Hepatocyte (in vitro differentiated cells): ENCODE measurements at places on chromosomes 2 and 18. TPM values are rescaled to one million over a fixed set of nuclear protein-coding genes. Genes with fewer than 3 reads are reported as not detected.

DNA sequence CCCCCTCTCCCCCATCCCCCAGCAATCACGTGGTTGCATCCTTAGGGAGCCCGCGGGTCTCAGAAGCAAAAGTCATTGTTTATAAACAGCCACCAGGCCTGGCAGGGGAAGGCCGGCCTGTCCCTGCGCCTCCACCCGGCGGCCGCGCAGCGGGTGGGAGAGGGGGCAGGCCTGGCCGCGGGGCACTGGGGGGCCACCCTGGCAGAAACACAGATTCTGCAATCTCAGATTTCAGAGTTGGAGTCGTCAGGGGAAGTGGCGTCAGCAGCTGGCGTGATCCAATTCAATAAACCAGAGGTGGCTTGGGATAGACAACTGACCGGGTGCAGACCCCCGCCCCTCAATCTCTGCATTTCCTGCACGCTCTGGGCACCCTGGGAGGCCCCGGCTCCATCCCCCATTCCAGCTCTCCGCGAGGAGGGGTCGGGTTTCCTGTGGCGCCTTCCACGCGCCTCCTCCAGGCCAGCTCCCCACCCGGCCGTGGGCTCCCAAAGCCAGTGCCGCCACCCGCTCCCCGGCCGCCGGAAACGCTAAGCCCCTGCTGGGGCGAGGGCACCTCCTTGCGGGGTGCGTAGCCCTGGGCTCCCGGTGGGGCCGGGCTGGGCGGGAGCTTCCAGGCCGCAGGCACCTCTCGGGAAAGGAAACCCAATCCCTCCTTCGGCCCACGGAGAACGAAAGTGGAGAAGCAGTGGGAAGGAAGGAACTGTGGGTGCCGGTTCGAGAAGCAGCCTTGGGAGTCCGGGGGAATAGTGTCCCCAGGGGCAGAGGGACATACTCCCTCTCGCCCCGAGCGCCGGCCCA lies 1.1 kb downstream of the BIN1 start:
- H3K27ac ChIP-seq: peak overlapping the region; percentile 99
- H3K27me3 ChIP-seq: no peaks in the 10 kb centered on the region
- DNase-seq: peak; percentile 76
- no peaks in the 10 kb centered on the region for H3K36me3 ChIP-seq

- peak; percentile 12 for DNase-seq
- no peaks in the 10 kb centered on the region for H3K4me1 ChIP-seq
- no peaks in the 10 kb centered on the region for H3K27me3 ChIP-seq
- no peak overlapping the region for H3K27ac ChIP-seq
- no peaks in the 10 kb centered on the region for H3K36me3 ChIP-seq
- H3K4me3 ChIP-seq: no peak overlapping the region
Measured at GRCh38 chr2:16763493-16763899, 97.9 kb upstream of the CYRIA start.

DNA sequence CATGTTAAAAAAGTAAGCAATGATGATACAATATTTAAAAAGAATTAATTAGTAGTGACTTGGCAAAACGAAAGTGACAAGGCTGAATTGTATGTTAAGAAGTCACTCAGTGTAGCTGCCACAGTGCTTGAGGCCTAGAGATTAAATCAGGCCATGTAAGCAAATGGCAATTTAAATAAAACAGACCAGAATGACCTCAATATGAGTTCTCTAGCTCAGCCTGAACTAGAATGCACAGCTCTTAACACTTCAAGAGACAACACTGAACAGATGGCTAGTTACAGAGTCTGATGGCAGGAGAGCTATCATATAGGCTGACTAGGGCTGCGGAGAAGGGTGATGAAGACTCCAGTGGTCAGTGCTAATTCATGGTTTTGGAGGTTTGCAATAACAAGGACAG lies 117.9 kb upstream of the ZBTB14 start:
- no peaks in the 10 kb centered on the region for H3K27me3 ChIP-seq
- H3K4me1 ChIP-seq: no peaks in the 10 kb centered on the region
- no peak overlapping the region for H3K4me3 ChIP-seq
- H3K36me3 ChIP-seq: no peaks in the 10 kb centered on the region

DNA sequence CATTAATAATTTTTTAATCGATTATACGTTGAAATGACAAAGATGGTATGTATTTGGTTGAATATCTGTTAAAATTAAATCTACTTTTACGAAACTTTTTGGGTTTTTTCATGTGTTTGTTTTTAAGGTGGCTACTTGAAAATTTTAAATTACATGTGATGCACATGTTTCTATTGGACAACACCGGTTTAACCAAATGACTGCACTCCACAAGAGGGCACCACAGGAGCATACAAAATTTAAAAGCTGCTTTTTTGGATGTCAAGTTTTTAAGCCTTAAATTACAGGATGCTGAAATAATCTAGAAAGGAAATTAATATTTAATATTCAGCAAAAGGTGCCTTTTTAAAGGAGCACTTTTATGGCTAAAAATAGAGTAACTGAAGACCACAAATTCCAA lies 98.7 kb downstream of the ACVR1 start:
- DNase-seq: peak; percentile 44
- no peaks in the 10 kb centered on the region for H3K36me3 ChIP-seq
- no peaks in the 10 kb centered on the region for H3K27me3 ChIP-seq
- H3K4me1 ChIP-seq: peaks cover 9% of the 10 kb centered on the region
- H3K4me3 ChIP-seq: no peak overlapping the region

DNA sequence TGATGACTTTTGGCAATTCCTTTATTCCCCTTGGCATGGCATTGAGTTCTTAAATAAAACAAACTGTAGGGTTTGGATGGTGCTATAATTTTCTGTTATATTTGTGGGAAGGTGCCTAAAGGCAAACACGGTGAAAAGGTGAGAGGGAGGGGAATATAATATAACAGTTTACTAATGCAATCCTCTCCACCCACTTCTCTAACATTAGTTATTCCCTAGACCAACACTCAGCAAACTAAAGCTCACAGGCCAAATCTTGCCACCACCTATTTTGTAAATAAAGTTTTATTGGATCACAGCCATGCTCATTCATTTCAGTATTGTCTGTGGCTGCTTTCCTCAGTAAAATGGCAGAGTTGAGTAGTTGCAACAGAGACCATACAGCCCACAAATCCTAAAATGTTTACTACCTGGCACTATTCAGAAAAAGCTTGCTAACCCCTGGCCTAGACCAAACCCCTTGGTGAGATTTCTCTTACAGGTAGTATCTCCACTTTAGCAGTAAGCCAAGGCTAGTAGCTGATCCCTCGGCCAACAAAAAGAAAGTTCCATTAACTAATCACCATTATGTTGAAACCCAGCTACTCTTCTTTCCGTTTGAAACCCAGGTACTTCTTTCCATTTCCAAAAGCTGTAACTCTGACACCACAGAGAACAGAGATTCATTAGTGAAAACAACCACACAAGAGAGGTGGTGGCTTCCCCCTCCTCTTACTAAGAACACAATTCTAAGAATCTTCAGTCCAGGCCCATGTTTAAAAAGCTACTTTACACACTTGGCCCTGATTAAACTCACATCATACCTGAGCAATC lies 136.1 kb upstream of the CHAC2 start:
- DNase-seq: no peak
- no peaks in the 10 kb centered on the region for H3K27me3 ChIP-seq
- no peaks in the 10 kb centered on the region for H3K36me3 ChIP-seq
- H3K4me1 ChIP-seq: no peaks in the 10 kb centered on the region
- no peak overlapping the region for H3K27ac ChIP-seq

DNA sequence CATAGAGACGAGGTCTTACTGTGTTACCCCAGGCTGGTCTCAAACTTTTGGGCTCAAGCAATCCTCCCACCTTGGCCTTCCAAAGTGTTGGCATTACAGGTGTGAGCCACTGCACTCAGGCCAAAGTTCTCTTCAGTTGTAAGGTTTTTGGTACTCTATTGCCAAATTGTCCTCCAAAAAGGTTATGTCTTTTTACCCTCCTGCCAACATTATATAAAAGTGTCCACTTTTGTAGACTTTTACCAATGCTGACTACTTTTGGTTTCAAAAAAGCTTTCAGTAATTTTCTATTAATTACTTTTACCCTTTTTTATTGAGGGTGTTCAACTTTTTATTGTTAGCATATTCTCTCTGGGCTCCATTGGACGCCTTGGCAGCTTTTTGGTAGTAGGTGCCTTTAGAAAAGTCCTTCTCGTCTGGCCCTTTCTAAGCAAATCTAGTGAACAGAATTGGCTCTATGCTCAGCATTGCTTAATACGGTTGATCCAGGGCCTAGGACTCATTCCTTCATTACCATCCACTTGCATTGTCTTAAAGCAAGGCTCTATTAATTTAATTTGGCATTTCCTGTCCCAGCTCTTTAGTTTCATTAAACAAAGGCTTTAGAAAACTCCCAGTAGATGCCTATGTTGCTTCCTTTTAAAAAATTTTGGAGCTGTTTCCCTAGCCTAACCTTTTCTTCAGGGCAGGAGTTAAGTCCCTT lies 16.7 kb upstream of the IL1A start:
- DNase-seq: no peak
- no peak overlapping the region for H3K27ac ChIP-seq

- no peak overlapping the region for H3K27ac ChIP-seq
- H3K4me3 ChIP-seq: no peak overlapping the region
- H3K4me1 ChIP-seq: no peaks in the 10 kb centered on the region
- no peaks in the 10 kb centered on the region for H3K36me3 ChIP-seq
Measured at GRCh38 chr2:95366514-95366913, 36.0 kb upstream of the FAHD2A start.

- H3K27me3 ChIP-seq: peaks cover 6% of the 10 kb centered on the region
- H3K27ac ChIP-seq: no peak overlapping the region
- DNase-seq: peak; percentile 64
- H3K4me1 ChIP-seq: no peaks in the 10 kb centered on the region
- H3K4me3 ChIP-seq: no peak overlapping the region
Measured at GRCh38 chr18:70781860-70782453, 493.1 kb downstream of the SOCS6 start.

DNA sequence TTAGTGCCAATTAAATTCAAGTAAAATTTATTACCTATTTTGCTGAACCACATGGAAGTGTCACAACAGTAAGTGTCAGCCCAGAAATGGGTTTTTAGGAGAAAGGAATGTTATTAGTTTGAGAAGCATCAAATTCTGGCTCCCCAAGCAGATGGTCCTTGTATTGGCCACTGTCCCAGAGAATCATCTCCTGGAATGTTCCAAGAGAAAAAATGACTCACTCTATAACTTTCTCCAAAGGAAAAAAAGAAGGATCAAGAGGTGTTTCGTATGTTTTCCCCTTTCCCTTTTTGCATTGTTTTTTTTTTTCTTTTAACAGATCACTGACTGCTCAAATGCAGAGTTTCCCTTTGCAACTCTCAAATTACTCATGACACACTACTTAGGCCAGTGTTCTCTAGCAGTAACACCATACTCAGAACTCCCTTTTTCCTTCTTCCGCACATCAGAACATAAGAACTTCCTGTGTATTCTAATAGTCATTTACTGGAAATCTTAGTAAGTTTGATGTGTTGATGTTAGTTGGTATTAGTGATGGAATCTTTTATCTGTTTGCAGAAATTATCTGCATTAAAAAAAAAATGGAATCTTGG lies 390.3 kb downstream of the GPD2 start:
- DNase-seq: peak; percentile 28
- no peak overlapping the region for H3K4me3 ChIP-seq
- no peaks in the 10 kb centered on the region for H3K4me1 ChIP-seq
- H3K27me3 ChIP-seq: no peaks in the 10 kb centered on the region
- H3K27ac ChIP-seq: peak overlapping the region; percentile 58
- no peaks in the 10 kb centered on the region for H3K36me3 ChIP-seq

DNA sequence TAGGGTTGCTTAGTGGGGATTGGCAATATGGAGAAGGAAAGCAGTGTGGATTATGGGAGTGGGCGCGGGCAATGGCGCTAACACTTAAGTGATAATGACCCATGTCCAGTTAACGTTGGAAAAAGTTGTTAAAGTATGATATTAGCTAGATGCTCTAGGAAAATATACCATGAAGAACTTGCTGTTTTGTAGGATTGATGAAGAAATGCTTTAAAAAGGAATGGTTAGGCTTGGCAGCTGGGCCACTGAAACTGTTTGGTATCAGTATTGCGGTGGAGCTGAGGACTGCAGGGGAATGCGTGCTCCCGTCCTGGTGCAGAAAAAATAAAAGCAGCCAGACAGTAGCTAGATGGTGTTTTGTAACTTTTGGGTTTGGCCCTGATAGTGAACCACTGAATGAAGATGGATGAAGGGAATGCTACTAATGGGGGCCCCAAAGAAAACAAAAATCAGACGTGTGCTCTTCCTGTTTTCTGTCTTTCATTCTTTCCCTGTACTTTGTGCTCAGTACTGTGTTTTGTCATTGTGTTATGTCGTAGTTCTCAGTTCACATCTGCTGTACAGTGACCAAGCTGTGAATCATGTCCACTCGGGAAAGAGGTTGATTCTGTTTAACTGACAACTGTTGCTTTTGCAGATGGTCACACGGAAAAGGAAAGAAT lies 999 bp downstream of the INSIG2 start:
- no peaks in the 10 kb centered on the region for H3K36me3 ChIP-seq
- H3K4me3 ChIP-seq: peak overlapping the region; percentile 47
- peaks cover 34% of the 10 kb centered on the region for H3K4me1 ChIP-seq
- DNase-seq: peak; percentile 53
- H3K27me3 ChIP-seq: no peaks in the 10 kb centered on the region

- no peaks in the 10 kb centered on the region for H3K27me3 ChIP-seq
- no peak for DNase-seq
- no peaks in the 10 kb centered on the region for H3K36me3 ChIP-seq
- H3K4me3 ChIP-seq: no peak overlapping the region
Measured at GRCh38 chr2:118186858-118187254, 98.6 kb downstream of the INSIG2 start.

DNA sequence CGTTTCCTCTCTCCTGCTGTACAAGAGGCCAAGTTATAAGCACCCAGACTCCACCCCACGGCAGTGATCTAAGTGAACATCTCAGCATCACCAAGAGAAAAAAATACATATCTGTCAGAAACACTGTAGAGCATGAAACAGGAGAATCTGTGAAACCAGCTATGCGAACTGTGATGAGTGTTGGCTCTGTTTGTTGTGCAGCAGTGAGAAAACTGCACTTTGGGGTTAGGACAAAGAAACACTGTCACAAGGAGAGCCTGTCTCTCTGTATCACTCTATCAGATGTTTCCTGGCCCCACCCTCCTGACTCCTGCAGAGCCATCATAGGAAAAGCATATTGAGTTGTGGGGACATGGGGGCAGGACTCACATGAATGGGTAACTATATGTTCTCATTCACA lies 87.1 kb downstream of the LAMA3 start:
- no peaks in the 10 kb centered on the region for H3K36me3 ChIP-seq
- no peak overlapping the region for H3K4me3 ChIP-seq
- H3K27me3 ChIP-seq: no peaks in the 10 kb centered on the region
- no peak for DNase-seq

GRCh38 chr2:218896501-218897393 lies 16.1 kb downstream of the WNT10A start:
- H3K4me3 ChIP-seq: no peak overlapping the region
- H3K36me3 ChIP-seq: no peaks in the 10 kb centered on the region
- peaks cover 83% of the 10 kb centered on the region for H3K27me3 ChIP-seq
- peak; percentile 74 for DNase-seq
- peak overlapping the region; percentile 71 for H3K27ac ChIP-seq

The MBP gene
- 21.0 and 22.1 TPM in 2 replicates for total RNA-seq

The MC5R gene
- not detected in 2 replicates for total RNA-seq

The ELOA2 gene
- not detected in 2 replicates for total RNA-seq

The ASB1 gene
- 13.0 and 19.3 TPM in 2 replicates for total RNA-seq

The IL37 gene
- not detected in 2 replicates for total RNA-seq

The TMEM200C gene
- 2.6 and 3.1 TPM in 2 replicates for total RNA-seq
